Fibroblast of lung (primary cell): ENCODE measurements at places on chromosomes 3 and 15. TPM values are rescaled to one million over a fixed set of nuclear protein-coding genes. Genes with fewer than 3 reads are reported as not detected.

FAM81A gene
- polyA plus RNA-seq: 0.09 and 0.24 TPM in 2 replicates

TLR9 gene
- polyA plus RNA-seq: not detected in 2 replicates

AZI2 gene
- 131 and 202 TPM in 2 replicates for polyA plus RNA-seq

SLC26A6 gene
- 13.3 and 20.9 TPM in 2 replicates for polyA plus RNA-seq

WNT7A gene
- polyA plus RNA-seq: not detected in 2 replicates

SLC9C1 gene
- polyA plus RNA-seq: not detected in 2 replicates

HEXA gene
- 137 and 183 TPM in 2 replicates for polyA plus RNA-seq

EXOSC7 gene
- 72.1 and 72.5 TPM in 2 replicates for polyA plus RNA-seq

FMN1 gene
- 7.5 and 12.5 TPM in 2 replicates for polyA plus RNA-seq

GOLGA8B gene
- 9.4 and 19.6 TPM in 2 replicates for polyA plus RNA-seq
